ENCODE measurements at places on chromosomes 3 and 15.
A peak's percentile ranks its signal among the peaks of the same experiment; 100 is the strongest.

GRCh38 chr3:168714609-168715240, 619.0 kb upstream of the GOLIM4 start:
- no peak for DNase-seq

GRCh38 chr3:124089214-124089613, 97.3 kb upstream of the ROPN1 start:
- no peak for DNase-seq

DNA sequence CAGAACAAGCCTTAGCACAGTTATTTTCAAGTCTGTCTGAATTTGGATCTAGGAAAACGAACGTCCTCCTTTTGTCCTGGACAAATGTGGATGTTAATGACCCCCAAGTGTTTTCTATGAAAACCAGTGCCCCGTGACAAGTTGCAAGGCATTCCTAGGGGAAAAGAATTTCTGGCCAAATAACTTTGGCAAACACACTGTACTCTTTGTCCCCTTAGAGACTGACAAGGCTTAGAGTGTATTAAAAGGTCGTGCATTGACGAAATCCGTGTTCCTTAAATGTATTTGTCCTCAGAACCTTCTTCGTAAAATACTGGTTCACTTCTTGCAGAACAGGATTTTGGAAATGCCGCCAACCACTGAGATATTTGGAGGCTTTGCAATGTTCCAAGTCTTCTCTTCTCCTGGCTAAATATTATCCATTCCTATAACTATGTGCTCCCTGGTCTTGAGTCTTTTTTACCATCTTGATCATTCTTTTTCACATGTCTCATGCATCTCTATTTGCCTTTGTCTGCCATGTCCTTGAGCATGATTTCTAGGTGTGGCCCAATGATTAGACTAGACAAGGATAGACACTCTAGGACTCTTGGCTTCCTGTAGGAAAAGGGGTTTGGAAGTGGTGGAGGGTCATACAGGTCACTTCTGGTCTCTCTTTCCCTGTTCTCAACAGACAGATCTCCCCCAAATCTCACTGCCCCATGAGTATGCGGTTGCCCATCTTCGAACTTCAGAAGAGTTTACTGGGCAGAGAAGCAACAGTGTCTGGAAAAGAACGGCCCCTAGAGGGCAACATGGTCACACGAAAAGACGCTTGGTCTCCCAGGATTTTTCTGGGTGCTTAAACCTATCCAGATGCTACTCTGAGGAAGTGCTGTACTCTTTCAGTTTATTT, 117.5 kb downstream of the EDEM1 start:
- DNase-seq: peak; percentile 59

GRCh38 chr3:97927704-97928103, 44.5 kb downstream of the RIOX2 start:
- DNase-seq: no peak

GRCh38 chr3:29409409-29409808, 128.5 kb downstream of the RBMS3 start:
- no peak for DNase-seq

GRCh38 chr3:106710596-106710995, 666.6 kb upstream of the CCDC54 start:
- DNase-seq: no peak

DNA sequence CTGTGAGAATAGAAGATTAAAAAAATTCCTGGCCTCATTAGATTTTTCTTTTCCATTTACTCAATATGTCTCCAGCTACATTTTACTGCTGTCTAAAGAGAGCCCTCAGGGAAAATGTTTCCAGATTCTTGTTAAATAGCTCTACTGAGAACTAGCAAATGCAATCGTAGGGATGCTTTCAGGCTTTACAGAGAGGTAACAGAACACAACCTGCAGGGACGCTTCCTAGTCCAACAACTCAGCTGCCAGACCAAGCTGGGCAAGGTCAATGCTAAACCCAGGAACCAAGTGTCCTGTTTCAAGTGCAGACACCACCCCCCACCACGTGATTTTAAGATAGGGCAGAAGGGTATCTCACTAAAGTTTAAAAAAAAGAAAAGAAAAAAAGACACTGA, 25.2 kb downstream of the ARHGEF3 start:
- no peak for DNase-seq

GRCh38 chr3:78143000-78143399, 1103.1 kb downstream of the ROBO2 start:
- no peak for DNase-seq

DNA sequence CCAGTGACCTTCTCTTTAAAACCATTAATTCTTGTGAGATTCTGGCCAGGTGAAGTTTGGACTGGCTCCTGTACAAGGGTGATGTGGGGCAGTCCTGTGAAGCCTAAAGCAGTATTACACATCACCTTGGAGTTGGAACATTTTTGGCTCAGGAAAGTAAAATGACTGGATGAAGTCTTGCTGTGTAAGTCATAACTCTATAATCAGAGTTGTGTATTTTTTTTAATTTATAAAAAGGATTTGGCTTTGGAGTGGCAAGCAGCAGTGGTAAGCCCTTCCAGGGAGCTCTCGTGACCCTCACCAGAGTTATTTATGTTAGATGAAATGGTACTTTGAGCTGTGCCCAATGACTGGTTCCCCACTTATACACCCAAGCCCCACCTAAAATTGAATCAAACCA, 331.2 kb upstream of the DCBLD2 start:
- no peak for DNase-seq

Data from OCI-LY7 (cell line).